Activated CD8-positive, alpha-beta memory T cell treated with anti-CD3 and anti-CD28 coated beads, Interleukin-2, amount 10 ng/mL, durations not matched to agents 7 days and 5 days (primary cell): ENCODE measurements at places on chromosomes 5 and 9. TPM values are rescaled to one million over a fixed set of nuclear protein-coding genes. Genes with fewer than 3 reads are reported as not detected.

Gene PCDHGA5
- total RNA-seq = 0.09 TPM

Gene OSMR
- not detected for total RNA-seq

DNA sequence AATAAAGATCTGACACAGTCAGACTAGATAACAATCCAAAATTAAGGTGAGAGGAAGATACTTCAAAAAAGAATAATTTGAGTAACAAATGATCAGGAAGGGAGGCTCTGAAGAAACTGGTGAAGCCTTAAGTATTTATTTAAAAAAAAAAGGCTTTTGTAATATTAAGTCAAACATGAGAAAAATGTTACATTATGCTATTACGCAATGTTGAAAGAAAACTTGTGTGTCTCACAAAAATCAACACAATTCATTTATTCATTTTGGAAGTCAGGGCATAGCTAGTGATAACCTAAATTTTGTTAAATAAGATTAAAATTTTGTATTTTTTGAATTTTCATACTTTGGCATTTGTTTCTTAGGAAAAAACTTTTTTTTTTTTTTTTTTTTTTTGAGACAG is 28.2 kb downstream of the WDR41 start:
- DNase-seq = no peak

- DNase-seq = no peak
These were observed 112.3 kb downstream of the GCNT1 start for GRCh38 chr9:76571288-76571687.

- DNase-seq = no peak
These were observed 33.6 kb upstream of the NFIB start for GRCh38 chr9:14347406-14348122.

DNA sequence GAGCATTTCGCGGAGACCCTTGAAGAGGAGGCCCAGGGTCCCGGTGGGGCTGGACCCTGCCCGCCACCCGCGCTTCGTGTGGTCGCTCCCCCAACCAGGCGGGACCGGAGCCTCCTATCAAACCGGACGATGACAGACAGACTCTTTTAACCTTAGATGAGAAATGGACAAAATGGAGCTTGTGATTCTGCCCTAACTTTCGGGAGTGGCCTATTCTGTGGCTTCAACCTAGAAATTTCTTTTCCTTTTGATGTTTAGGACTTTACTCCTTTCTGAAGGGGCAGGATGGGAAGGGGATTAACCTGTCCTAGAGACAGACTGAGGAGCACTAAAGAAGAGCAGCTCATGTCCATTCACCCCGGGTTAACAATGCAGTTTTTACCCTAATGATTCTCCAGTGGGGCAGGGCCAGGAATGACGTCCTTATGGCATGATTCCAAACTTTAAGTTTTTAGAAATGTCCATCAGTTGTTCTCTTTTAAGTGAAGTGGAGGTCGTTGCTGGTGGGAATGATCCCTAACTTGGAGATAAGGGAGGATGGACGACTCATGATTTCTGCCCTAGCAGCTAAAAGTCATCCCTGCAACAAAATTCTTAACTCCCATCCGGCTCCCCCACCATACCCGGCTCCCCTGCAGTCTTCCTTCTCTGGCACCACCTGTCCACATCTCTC is 1.0 kb downstream of the NIPSNAP3A start:
- no peak for DNase-seq
